ENCODE measurements at places on chromosomes 1 and 21.
A peak's percentile ranks its signal among the peaks of the same experiment; 100 is the strongest.

DNA sequence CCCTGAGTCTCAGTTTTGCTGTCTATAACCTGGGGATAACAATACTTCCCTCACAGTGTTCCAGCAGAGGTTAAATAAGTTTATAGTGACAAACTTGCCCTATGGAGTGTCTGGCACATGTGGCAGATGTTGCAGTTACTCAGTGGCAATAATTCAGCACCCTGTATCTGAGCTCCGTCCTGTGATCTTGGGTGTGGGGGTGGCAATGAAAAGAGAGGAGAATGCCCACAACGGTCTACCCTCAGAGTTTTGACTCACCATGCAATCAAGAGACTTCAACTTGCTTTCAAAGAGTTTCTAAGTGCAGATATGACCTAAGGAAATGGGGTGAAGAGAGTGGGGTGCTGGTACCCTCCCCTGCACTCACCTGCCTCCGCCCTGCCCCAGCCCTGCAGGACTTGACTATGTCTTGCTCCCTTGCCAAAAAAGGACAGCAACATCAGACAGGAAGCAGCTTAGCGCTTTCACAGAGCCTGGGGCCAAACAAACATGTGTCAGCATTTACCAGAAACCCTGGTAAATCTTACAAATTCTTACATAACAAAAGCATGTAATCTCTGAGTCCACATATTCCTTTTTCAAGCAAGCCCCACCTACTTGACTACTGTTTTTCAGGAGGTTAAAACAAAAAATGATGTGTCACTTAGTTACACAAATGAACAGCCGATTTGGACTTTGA lies 185.1 kb upstream of the CAMK1G start:
- DNase-seq: no peak

- DNase-seq: no peak
Observed at GRCh38 chr21:32826329-32827167, 55.0 kb upstream of the PAXBP1 start.

- peak; percentile 58 for DNase-seq
Observed at GRCh38 chr1:160261556-160261892, 825 bp downstream of the DCAF8 start.

DNA sequence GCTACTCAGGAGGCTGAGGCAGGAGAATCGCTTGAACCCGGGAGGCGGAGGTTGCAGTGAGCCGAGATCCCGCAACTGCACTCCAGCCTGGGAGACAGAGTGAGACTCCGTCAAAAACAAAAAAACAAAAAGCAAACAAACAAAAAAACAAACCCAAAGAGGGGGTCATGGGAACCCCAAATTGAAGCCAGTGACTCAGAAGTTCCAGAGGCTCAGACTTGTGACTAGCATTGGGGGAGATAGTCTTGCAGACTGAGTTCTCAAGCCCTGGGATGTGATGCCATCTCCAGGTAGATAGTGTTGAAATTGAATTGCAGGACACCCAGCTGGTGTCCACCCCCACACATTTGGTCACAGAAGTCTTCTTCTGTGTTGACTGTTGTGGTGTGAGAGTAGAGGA lies 24.9 kb upstream of the ENO1 start:
- DNase-seq: no peak

DNA sequence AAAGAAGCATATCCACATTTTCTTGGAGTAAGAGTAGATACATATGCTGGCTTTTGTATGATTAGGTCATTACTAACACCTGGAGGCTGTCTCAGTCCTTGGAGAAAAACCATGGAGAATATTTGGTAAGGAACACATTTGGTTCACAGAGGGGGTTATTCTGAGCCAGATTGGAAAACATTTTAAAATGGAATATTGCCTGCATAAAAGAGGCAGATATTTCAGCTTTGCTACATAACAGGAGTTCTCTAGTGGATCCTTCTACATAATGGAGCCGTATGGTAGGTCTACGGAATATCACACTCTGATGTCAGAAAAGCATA lies 415.1 kb downstream of the ADGRL2 start:
- DNase-seq: no peak

- no peak for DNase-seq
Observed at GRCh38 chr1:154499446-154499845, 2.6 kb upstream of the TDRD10 start.

GRCh38 chr1:30911059-30911954 lies 2.7 kb upstream of the SDC3 start:
- DNase-seq: peak; percentile 36

DNA sequence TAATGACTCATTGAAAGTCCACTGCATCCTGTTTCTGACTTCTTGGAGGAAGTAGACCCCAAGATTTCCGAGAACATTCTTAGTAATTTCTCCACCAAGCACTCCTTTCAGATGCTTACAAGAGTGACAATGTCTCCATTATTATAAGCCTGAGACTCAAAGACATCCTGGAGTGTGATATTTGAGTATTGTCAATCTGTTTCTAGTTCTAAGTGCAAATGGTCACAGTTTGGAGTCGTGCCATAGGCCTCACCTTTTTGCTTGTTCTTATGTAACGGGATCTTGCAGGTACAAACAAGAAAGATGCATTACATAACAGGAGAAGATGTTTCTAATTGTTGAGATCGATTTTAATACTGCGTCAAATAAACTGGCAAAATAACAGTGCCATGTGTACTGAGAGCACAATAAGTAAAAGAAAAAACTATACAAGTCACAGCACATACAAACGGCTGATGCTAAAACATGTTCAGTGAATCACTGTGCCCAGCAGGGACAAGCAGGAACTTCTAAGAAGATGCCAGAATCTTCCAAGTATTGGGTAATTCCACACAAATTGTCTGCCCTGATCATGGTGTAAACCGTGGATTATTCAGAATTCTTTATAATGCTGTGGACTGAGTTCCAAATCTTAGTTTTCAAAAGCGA lies 54.1 kb downstream of the CD2 start:
- no peak for DNase-seq

DNA sequence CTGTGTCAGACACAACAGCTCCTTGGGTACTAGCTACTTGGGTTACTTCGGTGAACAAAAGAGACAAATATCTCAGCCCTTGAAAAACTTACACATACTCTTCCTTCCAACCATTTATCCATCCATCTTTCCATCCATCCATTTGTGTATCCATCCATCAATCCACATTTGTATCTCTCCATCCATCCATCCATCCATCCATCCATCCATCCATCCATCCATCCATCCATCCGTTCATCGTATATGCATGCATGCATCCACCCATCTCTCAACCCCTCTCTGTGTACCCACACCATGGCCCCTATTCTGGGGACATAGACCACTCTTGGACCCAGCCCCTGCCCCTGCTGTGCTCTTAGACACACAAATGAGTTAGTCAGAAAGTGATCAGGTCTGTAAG lies 40.2 kb downstream of the FAAH start:
- no peak for DNase-seq

DNA sequence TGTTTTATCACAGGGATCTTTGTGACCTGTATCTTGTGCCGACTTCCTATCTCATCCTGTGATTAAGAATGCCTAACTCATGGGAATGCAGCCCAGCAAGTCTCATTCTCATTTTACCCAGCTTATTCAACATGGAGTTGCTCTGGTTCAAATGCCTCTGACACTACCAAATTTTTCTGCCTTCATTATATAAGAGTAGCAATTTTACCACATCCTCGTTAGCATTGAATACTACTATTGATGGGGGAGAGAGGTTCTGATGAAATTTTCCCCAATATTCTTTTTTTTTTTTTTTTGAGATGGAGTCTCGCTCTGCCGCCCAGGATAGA lies 44.5 kb upstream of the PPIH start:
- no peak for DNase-seq

DNA sequence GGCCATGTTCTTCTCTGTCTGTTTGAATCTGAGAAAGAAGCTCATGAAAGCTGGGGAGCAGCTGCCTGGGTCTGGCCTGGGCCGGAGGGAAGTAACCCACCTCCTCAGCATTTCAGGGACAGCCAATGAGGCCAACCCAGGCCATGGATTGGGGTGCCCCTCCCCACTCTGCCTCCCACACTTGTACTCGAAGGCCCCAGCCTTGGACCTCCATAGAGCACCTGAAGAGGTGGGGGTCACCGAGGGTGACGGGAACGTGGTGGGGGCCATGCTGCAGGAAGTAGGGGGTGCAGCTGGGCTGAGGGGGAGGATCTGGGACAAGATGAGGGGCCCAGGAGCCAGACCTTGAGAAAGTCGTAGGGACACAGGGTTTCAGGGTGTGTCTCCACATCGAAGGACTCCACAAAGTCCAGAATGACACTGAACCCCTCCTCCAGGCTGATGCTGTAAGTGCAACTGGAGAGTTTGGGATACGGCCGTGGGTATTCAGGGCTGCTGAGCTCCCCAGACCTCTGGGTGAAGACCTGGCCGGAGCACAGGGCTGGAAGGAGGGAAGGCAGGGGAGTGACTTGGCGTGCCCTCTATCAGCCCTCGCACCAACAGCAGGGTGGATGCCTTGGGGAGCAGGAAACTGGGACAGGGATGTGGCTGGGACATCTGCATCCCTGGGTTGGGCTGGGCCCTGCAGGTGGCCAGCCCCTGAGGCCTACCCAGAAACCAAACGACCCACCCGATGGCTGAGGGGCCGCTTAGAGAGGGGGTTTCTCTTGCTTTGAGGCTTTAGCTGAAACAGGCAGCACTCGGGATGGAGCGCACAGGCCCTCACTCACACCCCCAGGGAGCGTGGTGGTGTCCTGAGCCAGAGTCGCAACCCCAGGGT lies 3.8 kb downstream of the MASP2 start:
- no peak for DNase-seq

- DNase-seq: no peak
Observed at GRCh38 chr1:116513956-116514355, 56.9 kb downstream of the CD58 start.

- no peak for DNase-seq
Observed at GRCh38 chr1:82329226-82329625, 528.5 kb downstream of the ADGRL2 start.

Measured in activated T-cell treated with anti-CD3 and anti-CD28 coated beads, Interleukin-2, amount 50 U/mL, for 1 hour (primary cell).